Left colon (tissue), 2 donors: ENCODE measurements at places on chromosomes 12 and 14.

DNA sequence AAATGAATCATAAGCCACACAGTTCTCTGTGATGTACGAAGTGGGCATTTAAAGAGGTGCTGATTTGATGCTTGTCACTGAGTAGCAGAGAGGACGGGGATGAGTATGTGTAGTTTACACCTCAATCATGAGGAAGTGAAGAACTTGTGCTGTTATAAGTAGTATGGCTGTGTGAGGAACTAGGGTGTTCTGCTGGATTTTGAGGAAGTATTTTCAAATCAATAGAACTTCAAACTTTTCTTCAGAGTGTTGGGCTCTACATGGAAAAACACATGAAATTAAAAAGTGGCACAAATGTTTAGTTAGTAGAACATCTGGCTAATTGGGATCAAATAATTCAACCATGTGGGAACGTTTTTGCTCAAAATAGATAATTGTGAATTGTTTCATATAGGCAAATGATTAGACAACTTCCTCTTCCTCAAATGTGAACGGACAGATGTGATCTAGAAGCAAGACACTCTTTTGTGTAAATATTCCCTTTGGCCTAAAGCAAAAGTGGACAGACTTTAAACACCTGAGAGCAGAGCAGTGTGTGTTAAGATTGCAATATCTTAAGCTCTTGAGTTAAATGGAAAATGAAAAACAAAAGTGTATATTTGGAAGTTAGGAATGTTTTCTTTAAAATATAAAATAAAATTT lies 168.5 kb downstream of the NAV3 start:
- DNase-seq, result no peak

- no peak for DNase-seq
Measured at GRCh38 chr14:96455588-96455987, 46.6 kb upstream of the PAPOLA start.

DNA sequence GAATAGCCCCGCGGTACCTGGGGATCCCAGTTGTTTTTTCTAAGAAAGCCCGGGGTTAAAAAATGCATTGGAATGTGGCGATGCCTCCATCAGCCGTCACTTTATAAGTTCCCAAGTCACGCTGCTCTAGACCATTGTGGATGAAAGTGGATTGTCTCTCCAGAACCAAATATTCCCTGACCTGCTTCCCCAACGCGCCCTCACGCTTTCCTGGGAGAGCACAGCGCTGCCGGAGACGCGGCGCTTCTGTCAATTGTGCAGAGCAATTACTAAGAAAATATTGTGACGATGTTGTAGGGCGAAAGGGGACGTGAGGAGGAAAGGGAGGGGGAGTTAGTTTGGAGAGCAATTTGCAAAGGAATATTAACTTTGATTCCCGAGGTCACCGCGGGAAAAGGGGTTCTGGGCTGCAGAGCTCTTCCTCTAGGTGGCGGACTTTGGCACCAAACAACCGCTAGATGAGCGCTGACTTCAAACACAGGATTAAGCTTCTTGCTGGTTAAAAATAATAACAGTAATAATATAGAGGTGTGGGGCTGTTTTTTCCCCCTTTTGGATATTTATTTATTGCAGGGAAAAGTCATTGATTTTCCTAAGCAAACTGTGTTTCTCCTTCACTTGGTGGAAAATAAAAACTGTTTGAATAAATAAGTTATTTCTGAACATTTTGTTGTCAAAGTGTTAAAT lies 9.6 kb upstream of the FOXG1 start:
- DNase-seq, result no peak

- DNase-seq, result no peak
Measured at GRCh38 chr14:104715416-104715815, 8.6 kb upstream of the ADSS1 start.

- DNase-seq, result no peak
Measured at GRCh38 chr12:2359725-2360629, 307.2 kb downstream of the CACNA1C start.

DNA sequence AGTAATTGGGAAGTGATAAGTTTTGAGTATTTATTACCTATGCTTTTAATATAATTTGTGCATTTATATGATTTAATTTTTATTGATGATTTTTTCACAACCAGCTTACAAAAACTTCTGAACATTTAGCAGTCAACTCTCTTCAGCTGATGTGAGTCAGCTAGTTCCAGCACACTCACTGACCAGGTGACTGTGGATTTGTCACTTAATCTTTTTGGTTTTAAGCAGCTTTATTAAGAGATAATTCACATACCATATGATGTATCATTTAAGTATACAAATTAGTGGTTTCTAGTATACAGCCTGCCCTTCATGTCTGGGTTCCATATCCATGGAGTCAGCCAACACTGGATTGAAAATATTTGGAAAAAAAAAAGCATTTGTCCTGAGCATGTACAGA lies 103.5 kb downstream of the SYNE2 start:
- DNase-seq, result no peak

- no peak for DNase-seq
Measured at GRCh38 chr12:123916729-123917128, 55.9 kb downstream of the CCDC92 start.

- DNase-seq, result no peak
Measured at GRCh38 chr14:103679351-103679750, 35.9 kb downstream of the XRCC3 start.

GRCh38 chr14:100403105-100403504 lies 80.0 kb downstream of the SLC25A47 start:
- DNase-seq, result no peak

- DNase-seq, result no peak
Measured at GRCh38 chr14:23577004-23577681, 1.4 kb downstream of the JPH4 start.

DNA sequence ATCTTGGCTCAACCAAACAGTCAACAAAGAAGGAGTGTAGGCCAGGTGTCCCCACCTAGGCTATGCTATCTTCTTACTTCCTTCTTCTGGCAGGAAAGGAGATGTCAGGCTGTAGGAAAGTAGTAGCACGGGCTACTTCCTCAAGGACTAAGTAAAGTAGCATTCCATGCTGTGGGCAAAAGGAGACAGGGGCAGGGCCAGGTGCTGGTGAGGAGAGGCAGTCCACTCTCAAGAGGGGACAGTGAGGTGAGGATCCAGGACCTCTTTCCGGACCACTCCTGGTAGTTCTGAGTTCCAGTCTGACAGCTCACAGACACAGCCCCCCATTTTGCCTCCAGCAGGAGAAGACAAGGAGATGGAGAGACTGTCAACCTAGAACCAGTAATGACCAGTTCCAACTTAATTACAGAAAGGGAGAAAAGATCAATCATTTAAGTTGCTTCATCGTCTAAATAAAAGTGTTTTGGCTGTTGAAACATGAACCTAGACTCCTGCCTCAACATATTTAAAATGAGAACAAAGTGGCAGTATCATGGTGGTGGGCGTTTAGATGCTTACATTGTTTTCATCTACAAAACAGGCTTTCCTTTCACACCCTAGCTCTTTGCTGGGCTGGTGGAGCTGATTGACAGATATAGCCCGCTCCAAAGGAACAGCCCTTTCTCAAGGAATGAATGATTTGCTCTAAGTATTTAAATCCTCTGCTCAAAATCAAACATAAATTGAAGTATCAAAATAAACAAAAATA lies 5.1 kb upstream of the SSTR1 start:
- no peak for DNase-seq

GRCh38 chr14:95544588-95544987 lies 9.7 kb downstream of the GLRX5 start:
- DNase-seq, result no peak

DNA sequence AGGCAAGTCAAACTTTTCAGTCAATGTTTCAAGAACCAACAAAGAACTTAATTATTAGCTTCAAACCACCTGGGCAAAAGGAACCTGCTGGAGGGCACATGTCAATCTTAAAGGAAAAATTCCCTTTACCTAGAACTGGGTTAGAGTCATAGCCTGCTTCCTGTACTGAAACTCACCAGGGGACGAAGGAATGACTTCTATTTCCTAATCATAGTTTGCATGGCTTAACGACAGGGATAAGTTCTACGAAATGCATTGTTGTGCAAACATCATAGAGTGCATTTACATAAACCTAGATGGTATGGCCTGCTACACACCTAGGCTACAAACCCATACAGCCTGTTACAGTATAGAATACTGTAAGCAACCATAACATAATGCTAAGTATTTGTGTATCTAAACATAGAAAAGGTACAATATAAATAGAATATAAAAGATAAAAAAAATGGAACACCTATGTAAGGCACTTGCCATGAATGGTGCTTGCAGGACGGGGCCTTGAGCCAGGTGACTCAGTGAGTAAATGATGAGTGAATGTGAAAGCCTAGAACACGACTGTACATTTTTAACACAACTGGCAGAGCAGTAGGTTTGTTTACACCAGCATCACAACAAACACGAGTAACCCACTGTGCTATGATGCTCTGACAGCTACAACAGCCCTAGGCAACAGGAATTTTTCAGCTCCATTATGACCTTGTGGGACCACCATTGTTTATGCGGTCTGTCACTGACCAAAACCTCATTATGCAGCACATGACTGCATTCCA lies 234.9 kb upstream of the CAND1 start:
- DNase-seq, result no peak

- no peak for DNase-seq
Measured at GRCh38 chr12:31813305-31813704, 84.5 kb upstream of the AMN1 start.

DNA sequence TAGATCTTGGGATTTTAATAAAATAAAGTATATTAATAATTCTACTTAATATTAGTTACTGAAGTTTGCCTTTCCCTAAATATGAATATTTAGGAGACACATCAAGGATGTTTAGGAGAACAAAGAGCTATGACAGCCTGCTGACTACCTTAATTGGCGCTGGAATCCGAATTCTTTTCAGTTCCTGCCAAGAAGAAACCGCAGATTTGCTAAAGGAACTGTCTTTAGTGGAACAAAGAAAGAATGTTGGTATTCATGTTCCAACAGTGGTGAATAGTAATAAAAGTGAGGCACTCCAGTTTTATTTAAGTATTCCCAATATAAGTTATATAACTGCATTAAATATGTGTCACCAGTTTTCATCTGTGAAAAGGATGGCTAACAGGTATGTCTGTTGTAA lies 54.5 kb downstream of the MIS18BP1 start:
- no peak for DNase-seq

DNA sequence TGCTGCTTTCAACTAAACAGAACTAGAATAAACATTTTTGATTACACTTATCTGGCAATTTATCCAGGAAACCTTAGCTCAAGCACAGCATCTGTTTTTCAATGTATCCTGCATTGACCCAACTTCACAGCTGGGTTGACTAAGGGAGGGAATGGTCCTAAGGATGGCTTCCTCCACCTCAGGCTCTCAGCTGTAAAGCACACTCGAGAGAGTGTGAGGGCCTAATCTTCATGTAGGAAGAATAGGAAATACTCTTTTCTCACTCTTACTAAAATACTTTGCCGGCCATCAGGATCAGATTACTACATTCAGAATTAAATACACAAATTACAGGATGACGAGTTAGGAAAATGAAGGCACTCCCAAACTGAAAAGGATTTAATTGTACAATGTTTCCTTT lies 7.2 kb downstream of the SETD3 start:
- DNase-seq, result no peak

DNA sequence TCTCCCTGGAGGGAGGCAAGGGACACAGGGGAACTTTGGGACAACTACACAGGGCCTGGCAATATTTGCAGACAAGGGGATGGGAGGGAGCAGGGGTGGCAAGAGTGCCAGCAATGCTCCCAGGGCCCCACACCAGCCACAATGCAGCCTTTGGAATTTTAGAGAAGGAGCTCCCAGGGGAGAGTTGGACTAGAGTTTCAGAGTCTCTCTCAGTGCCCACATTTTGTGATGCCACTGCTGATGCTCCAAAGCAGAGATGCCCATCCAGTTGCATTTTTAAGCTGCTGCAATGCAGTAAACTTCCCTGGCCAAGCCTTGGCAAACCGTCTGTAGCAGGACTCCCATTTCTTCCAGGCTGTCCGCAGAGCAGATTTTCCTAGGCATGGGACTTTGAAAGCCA lies 98.9 kb downstream of the ZFP36L1 start:
- DNase-seq, result no peak

DNA sequence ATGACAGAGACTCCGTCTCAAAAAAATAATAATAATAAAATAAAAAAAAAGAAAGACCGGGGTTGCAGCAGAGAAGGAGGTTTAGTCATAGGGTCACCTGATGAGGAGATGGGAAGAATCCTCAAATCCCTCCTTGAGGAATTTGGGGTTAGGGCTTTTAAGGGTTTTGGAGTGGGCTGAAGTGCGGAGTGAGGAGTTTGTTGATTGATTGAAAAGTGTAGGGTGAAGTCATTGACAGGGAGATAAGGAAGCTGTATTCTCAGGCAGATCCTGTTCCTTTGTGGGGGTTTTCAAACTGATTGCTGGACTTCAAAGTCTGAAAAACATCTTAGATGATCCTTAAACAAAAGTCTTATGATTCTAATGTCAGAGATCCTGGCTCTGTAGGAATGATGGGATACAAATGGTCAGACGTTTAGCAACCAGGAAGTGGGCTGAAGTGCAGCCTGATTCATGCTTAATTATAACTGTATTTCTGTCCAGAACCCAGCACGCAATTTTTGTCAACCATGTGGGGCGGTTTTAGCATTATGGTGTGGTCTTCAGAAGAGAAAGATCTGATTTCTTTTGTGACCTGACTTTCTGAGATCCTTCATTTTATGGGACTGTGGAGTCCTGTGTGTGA lies 16.0 kb downstream of the FNTB start:
- DNase-seq, result no peak

DNA sequence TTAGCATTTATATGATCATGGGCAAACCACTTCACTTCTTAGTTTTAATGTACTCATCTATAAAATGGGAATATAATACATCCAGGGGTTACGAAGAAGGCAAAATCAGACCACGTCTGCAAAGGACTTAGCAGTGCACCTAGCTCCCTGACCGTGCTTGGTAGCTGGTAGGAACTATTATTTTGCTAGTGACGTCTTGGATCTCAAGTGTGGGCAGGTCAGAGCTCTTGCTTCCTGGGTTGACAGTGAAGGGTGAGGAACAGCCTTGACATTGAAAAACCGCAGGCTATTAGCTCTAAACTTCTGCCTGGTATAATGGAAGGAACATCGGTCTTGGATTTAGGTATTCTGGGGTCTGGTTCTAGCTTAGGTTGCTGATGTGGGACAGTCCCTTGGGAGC lies 89.3 kb upstream of the MED13L start:
- DNase-seq, result no peak

- no peak for DNase-seq
Measured at GRCh38 chr12:126663304-126664094, 1598.3 kb downstream of the AACS start.

DNA sequence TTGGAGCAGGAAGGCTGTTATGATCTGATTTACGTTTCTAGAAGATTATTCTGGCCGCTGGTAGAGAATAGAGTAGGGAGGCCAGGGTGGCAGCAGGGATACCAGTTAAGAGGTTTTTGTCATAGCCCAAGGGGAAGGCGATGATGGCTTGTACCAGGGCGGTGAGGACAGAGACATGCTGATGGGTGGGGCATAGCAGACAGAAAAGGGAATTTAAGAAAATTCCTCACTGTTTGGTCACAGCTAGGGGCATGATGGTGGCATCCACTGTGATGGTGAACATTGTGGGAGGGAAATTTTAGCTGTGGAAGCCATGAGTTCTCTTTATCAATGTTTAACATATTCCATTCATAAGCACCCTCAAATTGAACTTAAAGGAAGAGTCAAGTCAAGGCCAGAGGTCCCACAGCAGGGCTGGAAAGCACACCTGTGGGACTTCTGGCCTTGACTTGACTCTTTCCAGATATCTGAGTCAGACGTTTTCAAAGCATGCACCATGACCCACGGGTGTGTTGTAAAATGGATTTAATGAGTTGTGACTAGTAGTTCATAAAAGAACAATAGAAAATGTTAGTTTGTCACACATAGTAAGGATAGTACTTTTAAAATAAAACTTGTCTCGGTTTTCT lies 134.6 kb downstream of the CHST11 start:
- DNase-seq, result no peak
